ENCODE measurements at places on chromosomes 16 and 17. TPM values are rescaled to one million over a fixed set of nuclear protein-coding genes. Genes with fewer than 3 reads are reported as not detected.

CCDC200 gene
- polyA plus RNA-seq, result 0.26 TPM

SRR gene
- 2.0 TPM for polyA plus RNA-seq

ZNF821 gene
- 6.1 TPM for polyA plus RNA-seq

ODAD4 gene
- 4.1 TPM for polyA plus RNA-seq

POLR3K gene
- polyA plus RNA-seq, result 5.3 TPM

LPO gene
- polyA plus RNA-seq, result 0.23 TPM

NF1 gene
- polyA plus RNA-seq, result 11.2 TPM

- no peak for DNase-seq
Measured at GRCh38 chr16:52832771-52833170, 219.9 kb downstream of the CHD9NB start.

DNA sequence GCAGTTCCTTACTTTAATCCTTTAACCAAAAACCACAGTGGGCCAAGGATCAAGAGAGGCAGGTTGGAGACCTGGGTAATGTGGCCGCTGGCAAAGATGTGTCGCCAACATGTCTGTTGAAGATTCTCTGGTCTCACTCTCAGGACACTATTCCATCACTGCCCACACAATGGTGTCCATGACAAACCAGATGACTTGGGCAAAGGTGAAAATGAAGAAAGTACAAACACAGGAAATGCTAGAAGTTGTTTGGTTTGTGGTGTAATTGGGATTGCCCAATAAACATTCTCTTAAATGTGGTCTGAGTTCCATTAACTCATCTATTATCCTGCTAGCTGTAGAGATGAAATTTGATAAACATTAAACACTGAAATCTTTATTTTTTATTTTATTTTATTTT, 43.3 kb downstream of the SALL1 start:
- DNase-seq, result no peak

DNA sequence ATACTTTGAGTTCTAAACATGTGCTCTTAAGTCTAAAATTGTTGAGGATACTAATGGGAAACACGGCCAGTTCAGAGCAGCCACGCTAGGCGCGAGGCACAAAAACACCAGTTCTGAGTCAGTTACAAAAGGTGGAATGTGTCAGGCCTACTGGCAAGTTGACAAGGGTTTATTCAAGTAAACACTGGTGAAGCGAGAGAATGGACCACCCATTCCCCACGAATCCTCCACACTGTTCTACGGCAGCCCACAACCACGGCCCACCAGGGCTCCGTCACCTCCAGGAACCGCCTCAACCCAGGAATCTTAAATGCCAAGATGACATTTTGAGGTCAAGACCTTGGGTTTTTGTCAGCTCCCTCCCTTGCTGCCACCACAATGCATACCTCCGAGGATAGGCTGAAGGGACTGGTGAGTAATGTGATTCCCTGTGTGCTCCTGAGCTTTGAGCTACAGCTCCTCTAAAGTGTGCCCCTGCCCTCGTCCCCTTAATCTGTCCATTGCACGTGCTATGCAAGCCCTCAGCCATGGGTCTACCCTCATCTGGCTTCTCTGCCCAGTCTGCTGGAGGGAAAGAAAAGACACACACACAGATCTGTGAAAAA, 28.5 kb upstream of the TRAP1 start:
- DNase-seq, result no peak

DNA sequence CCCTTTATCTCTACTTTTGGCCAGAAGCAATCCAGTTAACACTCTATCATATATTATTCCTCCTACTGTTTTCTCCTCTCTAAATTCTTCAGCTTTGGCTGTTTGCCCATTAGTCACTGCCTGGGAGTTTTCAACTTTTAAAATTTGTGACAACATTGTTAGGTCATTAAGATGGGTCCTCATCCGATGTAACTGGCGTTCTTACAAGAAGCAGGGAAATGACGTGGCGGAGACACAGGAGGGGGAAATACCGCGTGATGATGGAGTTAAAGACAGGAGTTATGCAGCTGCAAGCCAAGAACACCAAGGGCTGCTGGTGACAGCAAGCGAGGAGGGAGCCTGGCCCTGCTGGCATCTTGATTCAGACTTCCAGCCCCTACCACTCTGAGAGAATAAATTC, 34.8 kb upstream of the CPHXL start:
- DNase-seq, result no peak

DNA sequence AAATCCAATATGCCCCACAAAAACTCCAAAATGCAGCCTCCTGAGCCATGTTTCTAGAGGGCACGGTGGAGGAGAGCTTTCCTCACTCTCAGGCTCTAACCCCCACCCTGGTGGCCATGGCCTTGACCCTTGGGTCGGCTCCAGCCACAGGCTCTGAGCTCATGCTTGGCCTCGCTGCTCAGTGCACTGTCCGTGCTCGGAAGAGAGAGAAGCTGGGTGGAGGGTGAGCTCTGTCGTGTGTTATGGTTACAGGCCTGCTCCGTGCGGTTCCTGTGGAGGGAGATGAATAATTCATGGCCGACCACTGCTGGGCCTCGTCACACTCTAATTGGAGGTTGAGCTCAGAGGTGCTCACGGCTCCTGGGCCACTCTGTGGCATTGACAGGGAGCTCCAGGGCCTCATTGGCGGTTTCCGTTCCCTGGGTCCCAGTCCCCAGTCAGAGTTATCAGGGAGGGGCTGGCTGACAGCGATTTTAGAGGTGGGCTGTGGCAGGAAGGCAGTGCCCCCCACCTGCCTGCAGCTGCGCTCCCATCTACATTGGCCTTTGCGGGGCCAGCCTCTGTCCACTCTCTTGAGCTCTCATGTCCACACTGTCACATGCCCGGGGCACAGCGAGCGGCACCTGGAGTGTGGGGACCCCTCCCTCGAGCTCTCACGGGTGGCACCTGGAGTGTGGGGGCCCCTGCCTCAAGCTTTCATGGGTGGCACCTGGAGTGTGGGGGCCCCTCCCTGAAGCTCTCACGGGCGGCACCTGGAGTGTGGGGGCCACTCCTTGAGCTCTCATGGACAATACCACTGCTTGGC, 24.9 kb downstream of the ACSF3 start:
- DNase-seq, result no peak

DNA sequence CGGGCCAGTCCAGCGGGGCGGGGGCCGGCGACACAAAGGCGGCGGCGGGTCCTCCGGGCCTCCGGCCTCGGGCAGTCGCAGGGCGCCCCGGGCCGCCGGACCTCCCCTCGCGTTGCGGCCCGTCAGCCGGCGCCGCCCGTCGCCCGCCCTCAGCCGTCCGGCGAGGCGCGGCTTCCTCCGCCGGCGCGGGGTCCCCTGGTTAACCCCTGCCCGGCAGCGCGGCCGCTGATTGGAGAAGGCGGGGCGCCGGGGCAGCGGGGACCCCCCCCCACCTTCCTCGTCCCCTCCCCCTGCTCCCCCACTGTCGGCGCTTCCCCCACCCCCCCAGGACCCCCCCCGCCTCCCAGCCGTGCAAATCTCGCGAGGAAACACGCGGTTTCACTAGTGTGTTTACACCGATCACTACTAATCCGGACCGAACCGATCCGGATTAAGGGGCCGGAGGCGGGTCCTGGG, at the start of gene TLK2:
Gene TLK2 (plus strand): TSS at position 402 of the 456 bp plus-strand sequence. CDS start 2,301 bp downstream, outside the sequence.
- DNase-seq, result peak; percentile 76

GRCh38 chr16:10972108-10972818, 27.9 kb downstream of the CLEC16A start:
- DNase-seq, result no peak

- DNase-seq, result peak; percentile 76
Measured at GRCh38 chr16:22007509-22008214, at the start of gene MOSMO. TSS of gene MOSMO (plus strand) at chr16:22008111. CDS start at chr16:22008302, 191 bp downstream.

- no peak for DNase-seq
Measured at GRCh38 chr17:17315142-17315821, 12.1 kb downstream of the NT5M start.

DNA sequence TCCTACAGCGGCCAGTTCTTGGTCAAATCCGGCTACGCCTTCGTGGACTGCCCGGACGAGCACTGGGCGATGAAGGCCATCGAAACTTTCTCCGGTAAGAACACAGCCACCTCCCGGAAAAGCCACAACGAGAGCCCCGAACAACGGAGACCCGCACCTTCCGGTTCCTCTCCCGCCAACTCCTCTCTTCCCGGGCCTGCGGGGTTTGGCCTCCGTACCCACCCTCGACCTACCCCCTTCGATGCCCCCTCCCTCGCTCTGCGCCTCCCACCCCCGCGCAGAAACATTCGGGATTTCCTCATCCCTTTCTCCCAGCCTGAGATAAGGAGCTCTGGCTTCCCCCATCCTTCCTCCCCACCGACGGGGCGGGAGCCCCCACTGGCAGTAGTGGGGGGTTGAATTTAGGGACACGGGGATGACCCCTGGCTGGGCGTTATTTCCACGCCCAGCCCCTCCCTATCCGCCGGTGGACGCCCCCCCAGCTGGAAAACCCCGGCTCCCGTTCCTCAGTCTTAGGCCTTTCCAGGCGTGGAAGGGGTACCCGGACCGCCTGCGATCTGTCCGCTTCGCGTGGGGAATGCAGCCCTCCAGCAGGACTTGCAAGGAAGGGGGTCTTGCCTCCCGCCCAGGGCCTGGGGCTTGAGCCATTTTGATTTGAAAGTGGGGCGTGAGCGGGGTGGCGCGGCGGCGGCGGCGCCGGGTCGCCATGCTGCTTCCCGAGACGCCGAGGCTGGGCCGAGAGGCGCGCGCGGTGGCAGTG, 822 bp downstream of the IGF2BP1 start:
- no peak for DNase-seq

GRCh38 chr16:66952430-66953110, 8.5 kb upstream of the CES3 start:
- no peak for DNase-seq

- peak; percentile 9 for DNase-seq
Measured at GRCh38 chr17:57667461-57667923, 77.6 kb downstream of the CCDC182 start.

- no peak for DNase-seq
Measured at GRCh38 chr17:43987131-43988021, 17.0 kb upstream of the NAGS start.

DNA sequence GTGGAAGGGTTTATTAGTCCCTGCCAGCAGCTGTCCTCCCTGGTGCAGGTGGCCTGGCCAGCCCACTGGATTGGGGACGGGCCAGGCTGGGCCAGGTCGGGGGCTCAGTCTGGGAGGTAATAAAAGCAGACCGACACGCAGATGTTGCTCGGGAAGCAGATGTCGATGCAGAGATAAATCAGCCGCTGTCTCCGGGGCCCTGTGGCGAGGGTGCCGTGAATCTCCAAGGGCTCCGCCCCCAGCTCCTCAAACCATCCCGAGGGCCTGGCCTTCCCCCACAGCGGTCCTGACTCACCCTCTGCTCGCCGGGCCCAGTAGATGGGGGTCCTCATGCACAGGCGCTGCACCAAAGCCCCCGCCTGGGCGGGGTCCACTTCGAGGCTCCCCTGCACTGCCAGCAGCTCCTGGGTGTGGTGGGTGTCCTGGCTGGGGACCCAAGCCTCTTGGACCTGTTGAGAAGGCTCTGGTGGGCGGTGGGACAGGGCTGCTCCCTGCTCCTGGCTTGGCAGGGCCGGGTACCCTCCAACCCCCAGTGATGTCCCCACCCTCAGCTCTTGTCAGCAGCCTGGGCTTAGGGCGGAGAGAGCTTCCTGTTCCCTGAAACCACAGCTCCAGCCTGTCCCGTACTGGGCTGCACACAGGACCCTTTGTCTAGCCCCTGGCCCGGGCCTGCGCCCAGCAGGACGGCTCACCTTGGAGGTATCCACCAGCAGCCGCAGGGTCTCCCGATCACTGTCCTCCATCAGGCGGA, 1.2 kb downstream of the BRICD5 start:
- no peak for DNase-seq

- DNase-seq, result no peak
Measured at GRCh38 chr17:33973491-33973890, 281.6 kb upstream of the CCL2 start.

GRCh38 chr17:1611715-1612114, 16.9 kb downstream of the SLC43A2 start:
- DNase-seq, result no peak

GRCh38 chr17:82153295-82153691, 55.3 kb upstream of the FASN start:
- no peak for DNase-seq

DNA sequence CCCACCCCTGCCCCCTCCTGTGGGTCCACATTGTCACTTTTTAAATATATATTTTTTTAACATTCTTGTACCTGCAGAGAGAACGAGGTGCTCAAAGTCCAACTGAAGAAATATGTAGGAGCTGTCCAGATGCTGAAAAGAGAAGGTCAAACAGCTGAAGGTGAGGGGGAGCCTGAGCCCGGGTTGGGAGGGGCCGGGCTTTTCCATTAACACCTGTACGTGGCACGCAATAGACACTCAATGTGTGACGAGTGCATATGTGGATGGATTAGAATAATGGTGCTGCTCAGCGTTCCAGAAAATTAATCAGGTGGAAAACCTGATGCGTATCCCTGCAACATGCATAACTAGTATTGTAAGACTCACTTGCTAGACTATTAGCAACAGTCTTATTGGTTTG, 223.0 kb downstream of the SNX29 start:
- no peak for DNase-seq

DNA sequence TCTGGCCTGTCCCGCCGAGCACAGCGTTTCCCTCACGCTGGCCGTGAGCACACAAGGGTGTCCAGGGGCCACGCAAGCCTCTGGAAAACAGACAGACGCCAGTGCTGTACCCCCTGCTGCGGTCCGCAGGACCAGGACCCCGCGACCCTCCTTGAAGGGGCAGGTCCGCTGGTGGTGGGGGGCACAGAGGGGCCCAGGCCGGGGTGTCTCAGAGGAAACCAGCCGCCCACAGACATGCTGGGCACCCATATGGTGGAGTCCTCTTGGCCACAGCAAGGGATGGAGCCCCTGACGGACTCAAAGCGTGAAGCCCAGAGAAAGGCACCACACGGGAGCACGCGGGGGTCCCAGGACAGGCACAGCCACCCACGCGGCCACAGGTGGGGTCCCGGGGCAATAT, 34.4 kb downstream of the METRNL start:
- no peak for DNase-seq

DNA sequence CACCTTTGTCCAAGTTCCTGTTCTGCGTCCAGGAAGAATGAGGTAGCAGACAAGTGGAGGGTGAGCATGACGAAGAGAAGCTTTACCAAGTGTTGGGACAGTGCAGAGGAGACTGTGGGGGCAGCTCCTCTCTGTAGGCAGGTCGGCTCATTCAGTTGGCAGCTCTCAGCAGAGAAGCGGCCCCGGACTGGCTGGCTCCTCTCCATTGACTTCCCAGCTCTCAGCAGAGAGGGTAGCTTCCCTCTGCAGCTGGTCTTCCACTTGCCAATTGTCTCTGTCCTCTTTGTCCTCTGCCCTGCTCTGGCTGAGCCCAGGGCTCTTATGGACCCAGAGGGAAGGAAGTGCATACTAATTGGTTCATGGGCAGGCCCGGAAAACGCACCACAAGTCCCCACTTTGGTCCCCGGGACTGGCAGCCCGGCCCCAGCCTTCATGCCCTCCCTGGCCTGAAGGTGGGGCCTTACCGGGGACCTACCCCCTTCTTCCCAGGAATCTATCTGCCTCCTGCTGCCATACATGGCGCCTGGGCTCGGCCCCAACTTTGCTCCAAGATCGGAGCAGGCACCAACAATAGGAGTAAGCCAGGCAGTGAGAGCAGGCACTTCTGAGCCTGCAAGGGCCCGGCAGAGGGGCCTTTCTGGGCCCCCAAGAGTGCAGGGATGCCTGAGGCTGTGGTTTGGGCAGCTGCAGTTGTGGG, 10.1 kb downstream of the KCTD5 start:
- DNase-seq, result no peak

Data from pancreas (tissue), 10 donors.